Activated CD8-positive, alpha-beta memory T cell treated with anti-CD3 and anti-CD28 coated beads for 1 hour (primary cell): ENCODE measurements at places on chromosomes 11 and 22.

DNA sequence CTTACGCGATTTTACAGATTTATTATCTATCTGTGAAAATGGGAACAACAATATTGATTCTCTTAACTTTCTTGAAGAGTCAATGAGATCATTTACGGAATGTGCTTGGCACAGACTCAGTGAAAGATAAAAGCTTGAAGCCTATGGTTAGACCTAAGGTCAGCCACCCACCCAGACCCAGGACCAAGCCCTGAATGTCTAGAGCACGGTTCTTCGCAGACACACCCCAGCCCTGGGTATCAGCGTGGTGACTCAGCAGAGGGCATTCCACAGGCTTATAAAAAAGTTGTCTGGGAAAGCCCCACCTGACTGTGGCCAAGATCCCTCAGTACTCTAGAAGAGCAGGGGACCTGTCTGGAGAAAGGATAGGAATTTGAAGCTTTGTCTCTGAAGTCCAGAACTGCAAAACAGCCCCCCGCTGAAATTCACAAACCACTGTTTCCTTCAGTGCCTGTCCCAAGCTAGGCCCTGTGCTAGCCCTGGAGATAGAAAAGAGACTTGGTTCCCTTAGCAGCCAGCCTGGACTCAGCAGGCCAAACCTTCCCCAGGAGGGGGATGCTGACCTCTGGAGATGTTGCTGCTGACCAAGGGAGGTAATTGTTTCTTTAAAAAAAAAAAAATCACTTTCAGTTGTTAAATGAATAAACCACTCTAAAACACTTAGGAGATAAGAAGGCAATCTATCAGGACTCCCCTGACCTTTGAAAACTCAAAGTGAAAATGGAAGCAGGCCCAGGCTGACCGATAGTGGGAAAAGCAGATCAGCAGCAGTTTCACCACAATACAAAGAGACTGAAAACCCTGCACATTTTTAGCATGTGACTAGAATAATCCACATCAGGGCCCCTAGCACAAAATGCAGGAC lies 114.0 kb downstream of the ABTB2 start:
- DNase-seq = no peak

GRCh38 chr11:69906453-69906907 lies 87.3 kb upstream of the FGF3 start:
- no peak for DNase-seq

DNA sequence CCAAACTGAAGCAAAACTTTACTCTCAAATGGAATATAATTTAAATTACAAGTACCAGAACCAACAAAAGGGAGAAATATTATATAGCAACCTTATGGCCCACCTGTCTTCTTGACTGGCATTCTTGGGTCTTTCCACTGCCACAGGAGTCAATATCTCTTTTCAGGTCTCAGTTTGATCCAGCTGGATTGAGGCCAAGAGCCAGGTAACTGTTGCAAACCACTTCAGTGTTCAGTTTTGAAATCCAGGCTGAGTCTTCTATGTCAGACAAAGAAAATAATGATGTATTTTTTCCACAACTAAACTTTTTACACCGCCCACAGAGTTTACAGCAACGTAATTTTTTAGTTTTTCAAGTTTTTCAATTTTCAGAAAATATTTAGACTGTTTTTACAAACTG lies 648 bp downstream of the DLG2 start:
- DNase-seq = no peak

DNA sequence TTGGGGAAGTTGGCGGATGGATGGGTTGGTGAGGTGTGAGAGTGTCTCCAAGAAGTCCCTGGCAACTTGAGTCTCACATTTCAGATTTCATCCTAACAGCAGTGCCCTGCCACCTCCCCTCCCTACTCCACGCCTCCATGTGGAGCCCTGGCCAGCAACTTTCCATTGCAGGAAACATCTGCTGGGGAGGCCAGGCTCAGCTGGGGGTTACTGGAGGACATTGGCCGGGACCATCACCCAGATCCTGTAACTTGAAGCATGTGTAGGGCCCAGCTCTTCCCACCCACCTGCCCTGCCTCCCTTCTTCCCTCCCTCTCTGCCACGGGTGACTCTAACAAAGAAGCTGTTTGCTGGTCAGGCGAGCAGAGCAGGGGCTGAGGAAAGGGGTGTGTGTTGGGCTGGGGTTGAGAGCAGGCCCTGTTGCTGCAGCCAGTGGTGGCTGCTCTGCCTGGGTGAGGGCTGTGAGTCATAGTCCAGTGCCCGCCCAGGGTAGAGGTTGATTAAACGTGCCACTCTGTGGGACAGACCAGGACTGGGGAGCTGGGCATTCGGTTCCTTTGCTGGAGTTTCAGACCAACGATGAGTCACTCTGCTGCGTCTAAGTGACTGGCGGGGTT lies 64.0 kb downstream of the SCN3B start:
- DNase-seq = no peak

DNA sequence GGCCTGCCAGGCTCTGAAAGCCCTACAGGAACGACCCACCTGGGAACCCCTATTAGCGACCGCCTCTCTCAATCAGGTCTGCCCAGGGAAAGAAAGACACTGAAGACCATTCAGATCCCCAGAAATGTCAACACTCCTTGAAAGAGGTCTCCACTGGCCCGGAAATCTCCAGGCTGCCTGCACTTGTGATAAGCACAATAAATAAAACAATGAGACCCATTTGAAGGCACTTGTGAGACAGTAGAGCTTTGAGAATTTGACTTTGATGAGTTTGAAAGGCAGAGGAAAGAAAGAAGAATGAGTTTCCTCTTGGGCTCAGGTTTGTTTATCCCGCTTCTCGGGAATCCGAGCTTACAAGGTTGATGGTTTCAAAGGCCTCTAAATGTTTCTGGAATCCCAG lies 416.3 kb downstream of the BUD13 start:
- no peak for DNase-seq

DNA sequence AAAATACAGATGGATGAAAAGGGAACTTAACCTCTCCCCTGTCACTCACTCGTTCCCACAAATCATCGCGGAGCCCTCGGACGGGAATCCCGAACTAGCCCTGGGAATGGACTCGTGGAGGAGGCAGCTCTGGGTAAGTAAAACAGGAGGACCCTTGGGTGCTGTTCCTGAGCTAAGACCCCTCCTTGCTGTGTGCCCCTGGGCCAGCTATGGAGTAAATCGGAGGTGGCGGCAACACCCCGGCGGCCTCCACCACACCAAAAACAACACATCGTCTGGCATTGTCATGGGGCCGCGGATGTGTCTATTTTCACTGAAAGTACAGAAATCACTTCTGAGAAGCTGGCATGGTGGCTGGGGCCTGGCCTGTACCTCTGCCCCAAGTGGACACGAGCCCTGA lies 12.1 kb downstream of the CPT1A start:
- no peak for DNase-seq

GRCh38 chr22:42799461-42800405 lies 57.3 kb downstream of the ARFGAP3 start:
- DNase-seq = no peak

DNA sequence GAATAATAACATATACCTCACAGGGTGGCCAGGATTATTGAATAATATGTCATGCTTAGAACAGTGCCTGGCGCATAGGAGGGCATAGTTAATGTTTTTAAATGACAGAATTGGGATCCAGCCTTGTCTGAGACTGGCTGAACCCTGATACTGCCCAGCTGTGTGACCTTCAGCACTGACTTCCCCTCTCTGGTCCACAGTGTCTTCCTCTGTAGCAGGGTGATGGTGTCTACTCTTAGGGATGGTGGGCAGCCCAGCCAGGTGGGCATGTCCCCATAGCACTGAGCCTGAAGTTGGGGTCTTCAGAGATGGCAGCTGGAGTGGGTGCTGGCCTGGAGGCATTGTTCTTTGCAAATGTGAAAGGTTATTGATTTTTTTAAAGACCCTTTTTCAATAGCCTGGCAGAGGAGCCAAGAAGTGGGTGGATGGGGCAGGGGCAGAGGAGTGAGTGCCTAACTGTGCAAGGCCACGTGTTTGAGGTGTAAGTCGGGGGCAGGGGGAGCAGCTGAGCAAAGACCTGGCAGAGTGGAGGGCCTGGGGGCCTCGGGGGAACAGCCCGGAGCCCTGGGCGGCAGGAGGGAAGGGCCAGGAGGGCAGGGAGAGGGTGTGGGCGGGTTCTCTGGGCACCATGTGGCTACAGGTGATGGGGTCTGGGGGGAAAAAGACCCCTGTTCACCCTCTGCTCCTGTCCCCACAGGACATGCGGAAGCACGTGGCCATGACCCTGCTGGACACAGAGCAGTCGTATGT lies 29.8 kb upstream of the RELT start:
- no peak for DNase-seq

DNA sequence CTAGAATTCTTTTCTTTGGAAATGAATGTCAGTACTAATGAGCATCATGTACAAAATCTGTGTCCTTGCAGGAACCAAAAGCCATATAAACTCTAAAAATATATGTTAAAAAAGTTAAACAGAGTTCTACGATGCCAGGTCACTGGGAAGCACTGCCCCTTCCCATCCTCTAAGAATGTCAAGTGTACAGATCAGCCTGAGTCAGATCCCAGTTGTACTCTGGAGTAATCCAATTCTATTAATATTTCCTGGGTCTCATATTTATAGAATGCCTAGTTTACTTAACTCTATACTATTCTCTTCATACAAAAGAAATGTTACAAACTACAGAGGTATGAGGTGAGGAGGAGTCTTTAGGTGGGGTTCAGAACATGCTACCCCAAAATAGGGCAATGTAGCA lies 460.1 kb downstream of the DLG2 start:
- DNase-seq = no peak
